Activated naive CD8-positive, alpha-beta T cell treated with anti-CD3 and anti-CD28 coated beads, Interleukin-2, amount 50 U/mL, for 16 hours (primary cell): ENCODE measurements at places on chromosomes 7 and 10.

GRCh38 chr7:74502216-74502891, 48.6 kb downstream of the GTF2IRD1 start:
- no peak for DNase-seq

DNA sequence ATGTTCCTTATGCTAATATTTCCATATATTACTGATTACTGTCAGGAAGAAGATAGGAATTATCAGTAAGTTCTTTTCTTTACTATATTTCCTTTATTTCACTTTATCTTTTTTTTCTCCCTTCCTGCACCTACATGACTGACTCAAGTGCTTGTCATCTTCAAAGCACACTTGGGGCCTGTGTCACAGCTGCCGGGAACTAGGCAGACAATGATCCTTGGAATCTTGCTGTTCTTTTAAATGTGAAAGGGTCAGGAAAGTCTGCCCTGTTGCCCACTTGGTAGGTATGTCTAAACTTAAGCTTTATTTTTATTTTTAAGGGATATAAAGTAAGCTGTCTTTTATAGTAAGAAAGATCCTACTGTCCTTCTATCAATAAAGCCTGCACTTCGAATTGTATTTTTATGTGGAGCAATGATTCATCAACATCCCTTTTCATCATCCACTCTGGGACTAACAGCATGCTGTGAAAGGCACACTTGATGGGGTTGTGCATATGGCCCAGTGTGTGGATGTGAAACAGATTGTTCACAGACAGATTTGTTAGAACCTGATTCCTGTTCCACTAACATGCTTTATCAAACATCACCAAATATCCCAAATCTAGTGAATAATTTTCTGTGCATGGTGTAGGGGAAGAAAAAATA, 556.9 kb downstream of the DNAJB9 start:
- no peak for DNase-seq

DNA sequence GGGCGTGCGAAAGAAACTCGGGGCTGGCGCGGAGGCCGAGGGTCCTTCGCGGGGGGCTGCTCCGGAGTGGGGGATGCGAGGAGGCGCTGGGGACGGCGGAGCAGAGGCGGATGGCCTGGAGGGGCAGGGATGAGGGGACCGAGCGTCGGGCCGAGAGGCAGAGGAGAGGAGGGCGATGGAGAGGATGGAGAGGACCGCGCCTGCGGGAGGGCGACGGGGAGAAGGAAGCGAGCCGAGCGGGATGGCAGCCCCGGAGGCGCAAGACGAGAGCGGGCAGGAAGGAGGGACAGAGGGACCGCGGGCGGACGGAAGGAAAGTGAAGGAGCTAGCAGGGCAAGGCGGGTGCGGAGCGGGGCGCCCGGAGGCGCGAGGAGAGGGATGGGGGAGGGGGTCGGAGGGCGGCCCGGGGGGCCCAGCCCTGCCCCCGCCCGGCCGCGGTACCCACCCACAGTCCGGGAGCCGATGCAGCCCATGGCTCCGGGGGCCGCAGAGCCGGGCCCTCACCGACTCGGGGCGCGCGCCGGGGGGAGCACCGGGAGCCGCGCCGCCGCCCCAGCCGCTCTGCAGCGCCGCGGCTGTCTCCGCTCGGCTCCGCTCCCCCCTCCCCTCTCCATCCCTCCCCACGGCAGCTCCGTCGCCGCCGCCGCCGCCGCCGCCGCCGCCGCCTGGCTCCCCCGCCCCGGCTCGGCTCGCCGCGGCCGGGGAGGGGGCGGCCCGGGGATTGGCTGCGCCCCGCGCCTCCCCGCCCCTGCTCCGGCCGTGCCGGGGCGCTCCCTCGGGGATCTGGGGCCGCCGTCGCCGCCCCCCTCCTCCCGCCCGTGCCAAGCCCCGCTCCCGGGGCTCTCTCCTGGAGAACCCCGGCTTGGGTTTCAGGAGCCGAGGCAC, at the start of gene FAM131B:
Gene FAM131B, minus strand, starts transcription at position 583 of the 885 bp plus-strand sequence. Its CDS starts 110 bp downstream, at position 473.
- DNase-seq: no peak

GRCh38 chr7:112089551-112089950, 116.6 kb downstream of the DOCK4 start:
- no peak for DNase-seq

DNA sequence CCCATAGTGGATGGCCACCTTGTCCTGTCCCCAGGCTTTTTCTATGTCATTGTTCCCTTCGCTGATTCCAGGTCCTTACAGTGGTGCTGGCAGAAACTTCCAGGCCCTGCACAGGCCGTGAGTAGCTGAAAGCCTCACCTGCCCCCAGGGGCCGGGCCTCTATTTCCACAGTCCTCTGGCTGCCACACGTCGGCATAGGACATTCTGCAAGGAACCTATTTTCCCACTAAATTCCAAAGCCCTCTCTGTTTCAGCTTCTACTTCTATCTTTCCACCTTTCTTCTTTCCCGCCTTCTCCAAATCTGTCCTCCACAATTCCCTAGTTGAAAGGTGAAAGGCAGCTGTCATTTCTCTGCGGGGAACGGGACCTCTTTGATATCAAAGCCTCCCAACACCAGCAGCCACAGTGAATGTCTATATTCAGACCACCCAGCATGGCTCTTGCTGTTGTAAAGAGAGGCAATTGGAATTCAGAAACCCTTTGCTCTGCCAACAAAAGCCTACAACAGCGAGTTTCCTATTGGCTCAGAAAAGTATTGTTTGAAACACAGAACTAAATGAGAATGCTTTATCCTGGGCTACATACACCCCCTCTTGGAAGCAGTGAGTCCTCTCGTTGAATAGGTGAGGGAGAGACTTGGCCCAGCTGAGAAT, 607.7 kb downstream of the GALNT17 start:
- no peak for DNase-seq

DNA sequence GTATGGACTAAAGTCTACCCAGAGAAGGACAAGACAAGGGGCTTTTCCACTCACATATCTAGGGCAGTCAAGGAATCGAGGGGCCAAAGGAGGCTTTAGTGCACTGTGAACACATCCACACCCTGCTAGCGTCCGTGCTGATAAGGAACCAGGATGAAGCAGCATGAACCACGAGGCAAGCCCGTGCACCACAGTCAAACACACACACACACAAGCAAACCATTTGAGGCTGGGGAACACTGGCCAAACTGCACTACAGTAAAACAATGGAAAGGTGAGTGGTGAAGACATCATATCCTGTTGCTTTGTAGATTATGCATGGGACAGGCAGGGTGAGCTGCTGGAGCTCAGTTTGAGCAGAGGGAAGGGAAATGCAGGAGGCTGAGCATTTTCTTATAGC, 177.4 kb upstream of the CDCA7L start:
- DNase-seq: no peak

DNA sequence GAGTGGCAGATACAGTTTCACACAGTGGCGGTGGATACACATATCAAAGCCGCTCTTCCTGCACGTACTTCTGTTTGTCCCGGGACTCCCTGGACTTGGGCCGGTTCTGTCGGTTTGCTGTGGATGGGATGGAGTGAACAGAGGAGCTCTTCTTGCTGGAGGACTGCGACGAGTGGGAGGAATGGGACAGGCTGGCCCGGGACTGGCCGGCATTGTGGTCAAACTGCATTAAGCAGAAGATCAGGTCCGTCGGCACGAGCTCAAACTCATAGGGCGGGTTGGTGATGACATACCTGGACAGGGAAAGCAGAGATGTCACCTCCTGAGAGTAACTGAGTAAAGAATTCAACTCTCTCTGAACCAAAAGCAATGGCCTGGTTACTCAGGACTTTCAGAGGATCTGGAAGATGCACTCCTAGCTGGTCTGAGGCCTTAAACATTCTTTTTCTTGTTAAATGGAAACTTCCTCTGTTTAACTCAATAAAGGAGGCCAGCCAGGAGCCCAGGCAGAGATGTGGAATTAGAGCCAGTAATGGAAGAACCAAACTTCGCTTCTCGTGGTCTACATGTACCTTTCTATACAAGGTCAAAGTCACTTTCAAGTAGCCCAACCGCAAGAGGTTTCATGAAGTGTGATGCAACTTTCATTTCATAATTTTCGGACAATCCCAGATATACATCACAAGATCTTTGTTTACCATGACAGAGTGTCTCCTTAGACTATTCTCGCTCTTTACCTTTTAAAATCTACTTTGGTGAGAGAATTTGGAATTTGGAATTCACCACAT, 750.2 kb downstream of the KCNMA1 start:
- DNase-seq: no peak

DNA sequence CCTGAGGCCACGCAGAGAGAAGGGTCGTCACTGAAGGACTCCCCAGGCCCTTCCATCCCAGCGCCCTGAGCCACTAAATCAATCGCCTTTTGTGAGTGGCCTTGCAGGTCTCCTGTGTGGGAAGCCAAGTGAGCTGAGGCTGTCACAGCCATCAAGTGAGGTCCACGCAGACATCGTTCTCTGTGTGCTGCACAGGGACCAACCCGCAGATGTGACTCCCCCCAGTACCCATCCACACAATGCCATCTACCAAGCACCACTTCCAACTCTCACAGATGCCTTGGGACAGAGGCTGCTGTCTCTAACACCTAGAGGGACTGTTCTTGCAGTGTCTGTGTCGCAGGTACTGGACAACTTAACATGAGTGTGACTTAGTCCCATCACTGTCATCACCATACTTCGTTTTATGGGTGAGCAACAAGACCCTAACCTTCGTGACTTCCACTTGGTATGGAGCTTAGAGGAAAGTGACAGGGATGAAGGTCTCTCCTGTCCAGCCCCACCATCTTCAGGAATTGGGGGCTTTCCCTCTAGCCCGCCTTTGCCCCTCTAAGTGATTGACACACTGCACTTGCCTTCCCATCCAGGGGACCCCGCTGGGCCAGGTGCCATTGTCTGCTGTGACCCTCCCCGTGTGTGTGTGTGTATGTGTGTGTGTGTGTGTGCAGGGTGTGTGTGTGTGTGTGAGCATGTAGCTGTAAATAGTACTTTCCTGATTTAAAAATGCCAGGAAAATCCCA, 51.4 kb upstream of the TMEM72 start:
- no peak for DNase-seq

GRCh38 chr10:111491154-111491553, 414.3 kb downstream of the ADRA2A start:
- no peak for DNase-seq

GRCh38 chr7:30351724-30352123, 67.3 kb downstream of the ZNRF2 start:
- no peak for DNase-seq

- no peak for DNase-seq
Measured at GRCh38 chr7:100360135-100360854, 2.4 kb downstream of the PILRB start.

GRCh38 chr10:5530412-5530806, 5.6 kb downstream of the CALML3 start:
- DNase-seq: no peak

- DNase-seq: no peak
Measured at GRCh38 chr7:6232534-6232933, 39.9 kb downstream of the CYTH3 start.

DNA sequence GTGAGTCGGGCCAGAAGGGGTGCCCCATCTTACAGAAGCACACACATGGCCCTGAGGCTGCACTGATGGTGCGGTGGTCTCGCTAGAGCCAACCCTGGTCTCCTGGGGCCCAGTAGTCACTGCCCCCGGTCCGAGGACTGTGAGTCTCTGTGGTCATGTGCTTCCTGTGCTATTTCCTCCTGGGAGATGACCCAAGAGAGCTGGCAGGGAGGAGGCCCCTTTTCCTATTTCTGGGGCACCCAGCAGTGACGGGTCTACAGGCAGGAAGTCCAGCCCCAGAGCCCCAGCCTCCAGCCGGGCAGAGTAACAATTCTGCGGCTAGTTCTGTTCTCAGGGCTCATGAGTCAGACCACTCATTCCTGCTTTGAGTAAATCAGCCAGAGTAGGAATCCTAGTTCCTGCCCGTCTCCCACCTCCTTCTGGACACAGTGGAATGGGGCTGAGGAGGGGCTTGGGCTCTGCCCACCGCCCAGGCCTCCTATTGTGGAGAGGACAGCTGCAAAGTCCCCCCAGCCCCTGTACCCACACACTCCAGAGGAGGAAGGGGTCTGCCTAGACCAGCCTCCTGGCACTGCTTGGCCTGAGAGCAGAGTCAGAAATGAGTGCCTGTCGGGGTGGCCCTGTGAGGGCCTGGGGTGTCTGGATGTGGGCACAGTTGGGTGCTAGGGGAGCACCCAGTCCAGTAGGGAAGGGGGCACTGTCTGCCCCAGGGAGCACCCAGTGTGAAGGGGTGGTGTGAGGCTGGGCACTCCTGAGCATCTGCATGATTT, 80.5 kb upstream of the PPIF start:
- no peak for DNase-seq

DNA sequence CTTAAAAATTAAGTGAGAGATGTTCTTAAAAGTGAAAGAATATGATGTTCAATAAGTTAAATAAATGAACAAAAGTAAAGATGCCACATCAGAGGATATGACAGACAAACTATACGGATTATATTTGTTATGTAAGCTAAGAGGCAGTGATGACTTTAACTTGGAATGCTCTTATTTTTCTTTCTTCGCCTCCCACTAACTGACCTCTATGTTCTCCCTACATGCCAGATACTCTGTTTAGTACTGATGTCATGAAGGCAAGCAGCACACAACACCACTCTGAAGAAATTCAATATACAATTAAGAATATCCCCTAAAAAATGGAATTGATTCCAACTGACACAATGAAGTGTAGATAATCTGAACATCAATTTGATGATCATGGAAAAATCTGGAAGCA, 223.4 kb downstream of the DOCK4 start:
- DNase-seq: no peak
